ENCODE measurements at places on chromosomes 2 and 18.

GRCh38 chr18:58298251-58299134 lies 254.5 kb downstream of the NEDD4L start:
- DNase-seq, result no peak

- DNase-seq, result no peak
These were observed 28.5 kb downstream of the CIB4 start for GRCh38 chr2:26612522-26613240.

- no peak for DNase-seq
These were observed 133.8 kb upstream of the NRXN1 start for GRCh38 chr2:51165534-51166260.

DNA sequence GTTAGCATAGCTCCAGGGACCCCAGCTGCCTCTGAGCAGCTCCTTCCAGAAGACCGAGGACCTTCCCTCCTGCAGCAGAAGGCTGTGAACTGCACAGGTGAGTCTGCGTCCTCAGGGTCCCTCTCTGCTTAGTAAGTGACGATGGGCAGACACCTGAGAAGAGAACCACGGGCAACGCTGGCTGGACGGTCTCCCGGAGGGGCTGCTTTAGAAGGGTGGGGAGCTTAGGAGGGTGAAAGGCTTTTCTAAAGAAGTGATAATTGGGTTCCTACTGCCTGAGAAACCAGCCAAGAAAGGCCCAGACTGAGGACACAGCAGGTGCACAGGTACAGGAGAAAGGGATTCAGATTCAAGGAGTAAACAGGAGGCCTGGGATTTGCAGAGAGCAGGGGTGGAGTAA lies 276.6 kb upstream of the PXDN start:
- DNase-seq, result no peak

DNA sequence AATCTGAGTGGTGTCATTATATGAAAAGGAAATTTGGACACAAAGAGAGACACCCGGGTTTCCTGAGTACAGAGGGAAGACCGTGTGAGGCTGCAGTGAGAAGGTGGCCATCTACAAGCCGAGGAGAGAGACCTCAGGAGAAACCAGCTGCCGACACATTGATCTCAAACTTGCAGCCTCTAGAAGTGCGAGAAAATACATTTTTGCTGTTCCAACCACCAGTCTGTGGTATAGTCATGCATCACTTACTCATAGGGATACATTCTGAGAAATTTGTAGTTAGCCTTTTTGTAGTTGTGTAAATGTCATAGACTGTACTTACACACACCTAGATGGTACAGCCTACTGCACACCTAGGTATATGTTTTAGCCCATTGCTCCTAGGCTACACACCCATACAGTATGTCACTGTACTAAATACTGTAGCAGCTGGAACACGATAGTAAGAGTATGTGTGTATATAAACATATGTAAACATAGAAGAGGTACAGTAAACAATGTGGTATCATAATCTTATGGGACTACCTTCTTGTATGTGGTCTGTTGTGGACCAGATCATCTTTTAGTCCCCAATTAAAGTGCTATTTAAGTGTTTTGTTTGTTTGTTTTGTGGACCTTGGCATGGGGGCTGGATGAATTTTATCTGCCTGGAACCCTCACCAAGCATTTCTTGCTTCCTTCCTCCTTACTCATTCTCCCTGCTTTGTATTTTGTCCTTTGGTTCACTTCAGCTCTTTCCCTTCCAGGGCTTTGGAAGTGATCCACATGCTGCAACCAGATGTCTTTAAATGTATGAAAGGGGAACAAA lies 38.3 kb upstream of the SESTD1 start:
- no peak for DNase-seq

GRCh38 chr2:108776475-108776874 lies 10.1 kb upstream of the CCDC138 start:
- DNase-seq, result no peak

- DNase-seq, result no peak
These were observed 105.9 kb upstream of the RMDN2 start for GRCh38 chr2:37819186-37819585.

GRCh38 chr2:149363958-149364357 lies 33.6 kb downstream of the LYPD6 start:
- no peak for DNase-seq
